ENCODE measurements at places on chromosomes 2 and 18. TPM values are rescaled to one million over a fixed set of nuclear protein-coding genes. Genes with fewer than 3 reads are reported as not detected.

DNA sequence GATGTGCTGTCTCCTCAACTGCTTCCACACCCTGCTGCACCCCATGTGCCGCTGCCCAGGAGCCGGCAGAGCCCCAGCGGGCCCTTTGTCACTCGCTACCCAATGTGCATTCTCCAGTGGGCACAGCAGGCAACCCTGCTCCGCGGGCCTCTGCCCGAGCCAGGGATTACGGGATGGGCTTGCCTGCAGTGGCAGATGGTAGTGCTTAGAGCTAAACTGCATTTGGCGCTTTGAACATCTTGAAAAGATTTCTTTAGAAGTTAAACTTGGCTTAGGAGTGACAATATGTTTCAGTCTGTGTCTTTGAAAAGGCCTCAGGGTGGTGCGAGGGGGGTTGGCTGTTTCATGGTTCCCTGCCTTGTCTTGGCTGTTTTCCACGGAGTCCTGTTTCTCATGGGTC, 84.0 kb upstream of the BOD1L2 start:
- DNase-seq: no peak
- H3K27me3 ChIP-seq: no peaks in the 10 kb centered on the region
- H3K27ac ChIP-seq: no peak overlapping the region
- H3K4me1 ChIP-seq: no peaks in the 10 kb centered on the region
- no peak overlapping the region for H3K4me3 ChIP-seq

Gene RSAD2
- total RNA-seq: 1.7 TPM

GRCh38 chr18:74930616-74931015, 278.3 kb downstream of the PTGR3 start:
- H3K4me3 ChIP-seq: no peak overlapping the region
- no peaks in the 10 kb centered on the region for H3K27me3 ChIP-seq

Gene TCF7L1
- total RNA-seq: 13.3 TPM

Gene BBS5
- total RNA-seq: 8.1 TPM
